GM12865 (cell line): ENCODE measurements at places on chromosomes 2 and 18.
A peak's percentile ranks its signal among the peaks of the same experiment; 100 is the strongest.

DNA sequence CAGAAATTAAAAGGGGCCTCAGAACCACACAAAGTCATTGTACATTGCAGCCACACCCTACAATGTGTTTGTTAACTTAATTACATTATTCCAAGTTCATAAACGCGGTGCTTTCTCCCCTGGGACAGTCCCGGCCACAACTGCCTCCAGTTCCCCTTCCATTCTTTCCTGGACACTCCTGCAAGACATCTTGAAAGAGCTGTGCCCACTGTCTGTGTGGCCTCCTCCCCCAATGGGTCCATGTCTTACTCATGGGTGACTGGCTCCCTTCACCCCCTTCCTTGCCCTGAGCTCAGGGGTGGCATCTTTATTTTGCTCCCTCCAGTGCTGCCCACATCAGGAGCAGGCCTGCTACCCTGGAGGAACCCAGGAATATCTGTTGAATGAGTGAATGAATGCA lies 287.7 kb downstream of the MYT1L start:
- no peak for DNase-seq

DNA sequence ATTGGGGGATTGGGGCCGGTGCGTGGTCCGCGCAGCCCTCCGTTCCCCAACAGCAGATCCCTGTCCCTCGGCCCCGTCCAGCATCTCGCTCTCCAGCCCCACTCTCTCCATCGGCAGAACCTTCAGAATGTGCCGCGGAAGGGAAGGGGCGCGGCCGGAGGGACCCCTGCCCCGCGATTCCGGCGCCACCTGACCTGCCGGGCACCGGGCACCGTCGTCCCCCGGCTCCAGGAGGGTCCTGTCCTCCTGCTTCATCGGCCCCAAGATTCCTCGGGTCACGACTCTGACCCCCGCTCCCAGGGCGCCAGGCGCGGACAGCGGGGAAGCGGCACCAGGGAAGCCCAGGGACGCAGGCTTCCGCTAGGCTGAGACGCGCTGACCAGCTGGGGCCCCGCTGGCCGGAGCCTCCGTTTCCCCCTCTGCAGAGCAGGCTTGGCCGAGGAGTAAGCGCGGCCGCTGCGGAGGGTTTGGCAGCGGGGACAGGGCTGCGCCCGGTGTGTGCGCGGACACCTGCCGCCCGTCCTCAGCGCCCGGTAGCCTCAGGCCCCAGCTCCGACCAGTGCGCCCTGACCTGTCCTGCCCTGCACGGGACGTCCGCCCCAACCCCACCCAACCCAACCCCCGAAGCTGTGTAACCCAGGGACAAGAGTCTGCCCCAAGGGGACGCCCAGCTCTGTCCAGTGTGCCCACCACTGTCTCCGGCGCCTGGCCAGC lies 16.8 kb upstream of the BOK start:
- DNase-seq, result no peak

- DNase-seq, result no peak
These were observed 225.7 kb downstream of the ARL6IP6 start for GRCh38 chr2:152944099-152944498.

DNA sequence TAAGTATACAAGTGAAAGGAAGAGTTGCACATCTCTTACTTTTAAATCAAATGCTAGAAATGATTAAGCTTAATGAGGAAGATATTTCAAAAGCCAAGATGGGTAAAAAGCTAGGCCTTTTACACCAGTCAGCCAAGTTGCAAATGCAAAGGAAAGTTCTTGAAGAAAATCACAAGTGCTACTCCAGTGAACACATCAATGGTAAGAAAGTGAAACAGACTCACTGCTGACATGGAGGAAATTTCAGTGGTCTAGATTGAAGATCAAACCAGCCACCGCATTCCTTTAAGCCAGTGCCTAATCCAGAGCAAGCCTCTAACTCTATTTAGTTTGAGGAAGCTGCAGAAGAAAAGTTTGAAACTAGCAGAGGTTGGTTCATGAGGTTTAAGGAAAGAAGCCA lies 79.1 kb downstream of the RBBP8 start:
- DNase-seq, result peak; percentile 24

GRCh38 chr2:14401873-14402272 lies 230.6 kb upstream of the LRATD1 start:
- DNase-seq, result no peak

GRCh38 chr18:22829781-22830180 lies 103.3 kb upstream of the RBBP8 start:
- DNase-seq, result no peak

DNA sequence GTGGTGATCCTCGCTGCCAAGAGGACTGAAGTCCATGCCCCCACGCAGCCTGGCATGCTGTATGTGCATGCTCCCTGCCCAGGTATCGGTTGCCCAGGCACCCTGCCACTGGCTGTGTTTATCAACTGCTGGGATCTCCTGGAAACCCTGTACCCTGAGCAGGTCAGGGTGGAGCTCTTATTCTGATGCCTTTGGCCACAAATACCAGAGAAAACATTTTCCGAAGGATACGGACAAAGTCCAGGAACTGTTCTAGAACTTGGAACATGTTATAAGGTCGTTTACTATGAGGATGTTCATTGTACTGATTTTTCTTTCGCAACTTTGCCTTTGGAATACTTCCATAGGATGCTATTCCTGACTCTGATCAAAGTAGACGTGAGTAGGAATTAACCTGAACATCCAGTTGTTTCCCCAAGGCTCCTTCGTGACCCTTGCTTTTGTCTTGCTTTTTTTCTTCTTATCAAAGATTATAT lies 55.2 kb downstream of the TMEM17 start:
- DNase-seq, result no peak

DNA sequence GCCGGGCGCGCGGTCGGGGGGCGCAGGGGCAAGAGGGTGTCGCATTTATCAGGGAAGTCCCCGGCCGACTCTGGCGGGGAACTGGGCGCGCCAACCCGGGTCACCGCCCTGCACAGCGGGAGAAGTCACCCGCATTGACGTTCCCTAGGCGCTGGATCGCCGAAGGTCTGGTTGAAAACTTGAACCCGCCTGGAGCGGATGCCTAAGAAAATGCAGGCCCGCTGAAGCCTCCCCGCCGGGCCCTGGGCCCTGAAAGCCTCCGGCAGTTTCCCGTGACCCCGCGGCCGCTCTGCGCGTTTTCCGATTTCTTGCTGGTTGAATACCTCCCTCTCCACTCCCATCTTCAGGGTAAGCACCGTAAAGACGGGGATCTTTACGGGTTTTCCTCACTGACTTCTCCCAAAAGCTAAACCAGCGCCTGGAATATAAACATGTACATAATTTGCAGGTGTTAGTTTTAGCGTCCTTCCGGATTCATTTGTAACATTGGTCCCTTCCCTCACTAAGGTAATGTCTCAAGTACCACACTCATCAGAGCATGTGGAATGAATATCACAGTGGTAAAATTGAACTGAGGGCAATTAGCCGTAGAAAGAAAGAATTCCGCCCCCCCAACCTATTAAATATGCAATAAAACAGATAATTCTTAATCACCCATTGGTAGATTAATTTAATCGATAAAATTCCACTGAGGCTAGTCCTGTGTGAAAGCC lies 675 bp upstream of the SPIRE1 start:
- DNase-seq, result peak; percentile 37
